Muscle of back (tissue), 13 donors: ENCODE measurements at places on chromosomes 2 and 18.

DNA sequence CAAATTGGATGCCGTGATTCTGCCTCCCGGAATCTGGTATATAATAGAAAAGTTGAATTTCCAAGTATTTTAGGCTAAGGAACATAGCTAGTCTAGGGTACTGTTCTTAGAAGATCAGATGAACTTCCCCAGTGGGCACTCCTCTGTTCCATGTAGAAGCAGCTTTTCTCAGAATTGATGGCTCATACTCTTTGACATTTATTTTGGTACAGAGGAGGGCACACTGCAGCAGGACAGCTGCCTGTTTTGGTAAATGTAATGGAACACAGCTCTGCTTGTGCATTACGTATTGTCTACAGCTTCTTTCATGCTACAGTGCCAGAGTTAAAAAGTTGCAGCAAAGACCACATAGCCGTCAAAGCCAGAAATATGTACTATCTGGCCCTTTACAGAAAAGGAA, 10.8 kb downstream of the YPEL5 start:
- no peak for DNase-seq

GRCh38 chr18:54981076-54981475, 21.8 kb upstream of the CCDC68 start:
- DNase-seq, result no peak

DNA sequence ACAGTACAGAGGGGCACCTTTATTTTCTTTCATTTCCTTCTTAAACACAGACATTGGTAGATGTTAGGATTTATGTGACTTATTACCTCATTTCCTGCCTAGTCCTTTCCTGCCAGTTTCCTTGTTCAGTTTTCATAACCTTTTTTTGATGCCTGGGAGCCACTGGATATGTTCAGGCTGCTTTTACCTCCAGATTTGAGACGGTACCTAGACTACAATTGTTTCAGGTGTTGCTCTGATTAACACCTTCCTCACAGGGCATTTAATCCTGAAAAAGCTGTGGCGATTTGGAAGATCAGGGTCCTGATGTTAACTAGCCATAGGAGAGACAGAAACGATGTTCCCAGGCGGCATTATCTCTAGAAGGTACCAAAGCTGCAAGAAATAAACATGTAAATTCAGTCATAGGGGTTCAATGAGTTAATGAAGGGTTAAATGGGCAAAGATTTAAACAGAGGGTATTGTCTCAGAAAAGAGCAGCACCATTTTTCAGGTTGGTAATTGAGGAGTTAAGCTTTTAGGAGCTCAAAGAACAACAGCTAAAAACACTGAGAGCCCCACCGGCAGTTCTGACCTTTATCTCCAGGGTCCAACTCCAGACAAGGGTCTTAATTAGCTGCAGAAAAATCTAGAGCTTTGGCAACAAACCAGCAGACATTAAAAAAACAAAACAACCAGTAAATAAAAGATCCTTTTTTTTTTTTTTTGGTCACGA, 93.3 kb downstream of the HRH4 start:
- DNase-seq, result no peak

DNA sequence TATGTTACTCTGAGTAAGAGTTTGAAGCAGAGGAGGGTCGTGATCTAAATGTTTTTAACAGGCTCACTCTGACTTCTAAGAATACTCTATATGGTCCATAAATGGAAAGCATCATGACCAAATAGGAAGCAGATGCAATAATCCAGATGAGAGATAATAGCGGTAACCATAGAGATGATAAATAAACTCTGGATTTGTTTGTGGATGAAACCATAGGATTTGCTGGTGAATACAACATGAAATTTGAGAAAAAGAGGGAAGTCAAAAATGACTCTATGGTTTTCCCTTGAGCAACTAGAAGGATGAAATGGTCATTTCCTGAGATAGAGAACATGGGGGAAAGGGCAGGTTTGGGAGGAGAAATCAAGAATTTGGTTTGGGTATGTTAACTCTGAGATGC, 3.9 kb downstream of the HEATR5B start:
- no peak for DNase-seq

DNA sequence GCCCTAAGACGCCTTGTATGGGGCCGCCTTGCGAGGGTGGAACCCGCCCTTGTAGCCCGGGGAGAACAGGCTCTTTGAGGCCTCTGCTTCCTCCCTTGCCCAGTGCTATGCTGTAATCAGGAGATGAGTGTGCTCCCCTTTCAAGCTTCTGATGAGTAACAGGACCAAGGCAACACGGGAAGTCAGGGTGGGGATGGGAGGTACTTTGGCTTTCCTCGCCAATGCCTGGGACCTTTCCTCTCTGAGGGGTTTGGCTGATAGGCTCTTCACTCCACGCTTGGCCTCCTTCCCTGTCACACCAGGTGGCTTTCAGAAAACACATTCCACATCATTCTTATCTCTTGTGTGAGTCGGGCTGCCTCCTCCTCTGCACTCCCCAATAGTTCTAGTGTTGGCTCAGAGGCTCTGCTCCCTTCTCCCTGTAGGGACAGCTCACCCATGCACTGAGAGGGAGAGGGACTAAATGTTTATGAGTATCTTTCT, 223.7 kb upstream of the TRIB2 start:
- no peak for DNase-seq

- no peak for DNase-seq
Measured at GRCh38 chr2:239316562-239317465, 84.0 kb downstream of the HDAC4 start.

GRCh38 chr2:100627330-100628300, 64.8 kb downstream of the PDCL3 start:
- no peak for DNase-seq

GRCh38 chr18:58495207-58495606, 133.7 kb downstream of the ALPK2 start:
- DNase-seq, result no peak

GRCh38 chr2:152413228-152414030, 78.5 kb downstream of the FMNL2 start:
- DNase-seq, result no peak
